ENCODE measurements at places on chromosomes 13 and 19.

DNA sequence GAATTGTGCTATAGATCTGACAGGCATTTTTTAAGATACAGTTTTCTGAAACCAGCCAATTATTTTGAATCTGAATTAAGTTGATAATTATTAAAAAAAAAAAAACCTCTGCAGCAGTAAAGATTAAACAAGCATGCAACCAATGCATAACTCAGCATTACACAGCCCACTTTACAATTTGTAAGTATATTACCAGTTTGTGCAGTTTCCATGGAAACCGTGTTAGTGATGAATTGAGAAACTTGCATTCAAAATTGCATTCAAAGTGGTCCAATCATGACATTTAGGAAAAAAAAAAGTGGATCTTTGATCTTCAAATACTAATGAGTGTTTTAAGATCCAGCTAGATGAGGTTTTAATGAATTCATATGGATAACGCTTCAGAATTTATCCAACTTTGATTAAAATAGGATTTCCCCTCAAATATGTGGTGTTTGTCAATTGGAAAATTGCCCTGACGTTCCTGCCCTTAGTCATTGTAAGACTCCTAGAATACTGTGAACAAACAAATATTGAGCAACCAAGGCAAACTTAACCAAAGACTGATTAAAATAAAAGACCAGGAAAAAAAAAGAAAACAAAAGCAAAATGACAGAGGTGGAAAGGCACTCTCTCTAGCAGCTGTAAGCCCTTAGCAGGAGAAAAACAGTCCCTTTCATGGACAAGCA, 314.8 kb upstream of the MAB21L1 start:
- no peak for DNase-seq

GRCh38 chr13:24080134-24080533, 80.4 kb upstream of the SPATA13 start:
- no peak for DNase-seq

GRCh38 chr19:7442423-7442822, 46.4 kb downstream of the PEX11G start:
- no peak for DNase-seq

DNA sequence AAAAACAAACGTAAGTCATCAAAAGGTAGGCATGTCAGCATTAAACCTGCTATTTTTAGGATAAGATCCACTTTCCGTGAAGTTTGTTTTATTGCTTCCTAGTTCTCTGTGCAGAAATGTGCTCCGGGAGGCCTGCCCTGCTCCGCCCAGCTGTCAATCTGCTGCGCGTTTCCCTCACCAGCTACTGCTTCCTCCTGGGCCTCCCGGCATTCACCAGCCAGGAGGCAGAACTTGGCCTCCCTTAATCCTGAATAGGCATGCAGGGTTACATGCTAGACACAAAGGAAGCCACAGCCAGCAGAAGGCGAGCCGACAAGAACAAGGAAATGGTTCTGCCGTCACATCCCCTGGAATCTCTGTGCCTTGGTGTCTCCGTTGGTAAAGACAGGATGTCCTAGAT, 386.2 kb downstream of the IRS2 start:
- DNase-seq = no peak

DNA sequence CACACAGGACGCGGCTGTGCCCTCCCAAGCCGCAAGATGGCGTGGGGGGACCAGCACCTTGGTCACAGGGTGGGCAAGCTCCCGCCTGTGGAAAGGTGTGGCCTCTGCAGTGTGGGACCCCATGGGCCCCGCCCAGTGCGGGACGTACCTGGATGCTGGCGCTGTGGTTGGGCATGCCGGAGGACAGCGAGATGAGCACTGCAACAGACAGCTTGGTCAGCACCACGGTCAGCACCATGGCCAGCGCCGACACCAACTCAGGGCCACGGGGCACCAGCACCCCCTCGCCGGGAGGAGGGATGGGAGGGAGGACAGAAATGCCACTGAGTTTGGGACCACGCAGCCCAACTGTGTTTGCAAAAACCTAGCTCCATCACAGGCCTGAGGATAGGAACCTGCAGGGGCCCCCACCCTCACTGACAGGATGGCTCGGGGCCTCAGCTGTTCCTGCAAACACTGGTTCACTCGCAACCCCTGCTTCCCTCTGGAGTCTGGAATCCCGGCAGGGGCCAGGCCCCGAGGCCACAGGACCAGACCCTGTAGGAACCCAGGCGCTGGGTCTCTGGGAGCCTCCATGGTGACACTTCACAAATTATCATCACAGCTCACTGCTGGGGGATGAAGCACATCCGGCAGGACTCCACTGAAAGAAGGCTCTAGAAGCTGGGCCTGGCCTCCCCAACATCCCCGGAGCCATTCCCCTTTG, 27.1 kb downstream of the IZUMO4 start:
- no peak for DNase-seq
